ENCODE measurements at places on chromosomes 11 and 22.

- no peak for DNase-seq
Measured at GRCh38 chr22:30908051-30908461, 60.5 kb downstream of the MORC2 start.

DNA sequence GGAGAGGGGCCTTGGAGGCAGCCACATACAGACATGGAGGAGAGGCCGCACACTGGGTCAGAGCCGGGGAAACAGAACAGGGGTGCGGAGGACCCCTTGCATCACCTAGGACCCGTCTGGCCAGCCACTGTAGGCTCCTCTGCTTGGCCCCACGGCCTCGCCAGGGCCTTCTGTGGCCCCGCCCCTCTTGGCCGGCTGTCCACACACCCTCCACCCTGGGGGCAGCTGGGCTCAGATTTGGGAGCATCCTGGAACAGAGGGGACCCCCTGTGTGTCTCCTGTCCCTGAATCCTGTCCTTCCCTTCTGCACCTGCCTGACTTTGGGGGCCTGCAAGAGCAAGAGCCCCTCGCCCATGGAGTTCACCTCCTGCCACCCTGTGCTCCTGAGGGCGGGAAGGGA lies 7.9 kb upstream of the TH start:
- DNase-seq, result no peak

GRCh38 chr11:64786308-64786707 lies 8.0 kb upstream of the SF1 start:
- DNase-seq, result no peak

- no peak for DNase-seq
Measured at GRCh38 chr11:129315781-129316579, 59.7 kb upstream of the BARX2 start.

- DNase-seq, result peak; percentile 65
Measured at GRCh38 chr11:19712281-19713195, at the start of gene NAV2. TSS of gene NAV2 (plus strand) at chr11:19712837. CDS start at chr11:19713696, 859 bp downstream.

DNA sequence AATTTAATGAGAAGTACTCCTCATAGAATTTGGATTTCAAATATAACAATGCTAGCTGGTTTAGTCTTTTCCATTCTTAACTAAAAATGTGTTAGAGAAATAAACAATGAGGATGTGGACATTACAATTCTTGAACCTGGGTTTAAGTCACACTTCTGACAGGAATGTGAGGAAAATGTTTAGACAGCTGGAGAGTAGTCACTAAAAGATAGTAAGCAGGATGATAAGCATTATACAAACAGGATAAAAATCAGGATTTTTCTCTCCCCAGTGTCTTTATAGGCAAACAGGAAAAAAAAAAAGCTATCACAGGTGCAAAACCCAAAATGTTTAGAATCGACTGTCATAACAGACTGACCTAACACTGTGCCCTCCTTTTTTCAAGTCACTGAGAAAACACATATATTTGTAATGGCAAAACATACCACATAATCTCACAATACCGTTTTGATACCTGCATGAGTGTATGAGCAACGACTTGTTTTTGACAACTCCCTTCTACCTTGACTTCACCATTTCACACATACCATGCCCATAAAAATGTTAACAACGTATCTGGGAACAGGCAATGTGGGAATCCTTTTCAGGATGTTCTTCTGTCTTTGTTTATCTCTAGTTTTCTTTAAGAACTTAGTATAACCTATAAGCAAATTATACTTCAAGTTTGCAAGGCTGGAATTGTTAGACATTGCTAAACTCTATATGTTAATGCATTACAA lies 242.0 kb downstream of the SBF2 start:
- no peak for DNase-seq

DNA sequence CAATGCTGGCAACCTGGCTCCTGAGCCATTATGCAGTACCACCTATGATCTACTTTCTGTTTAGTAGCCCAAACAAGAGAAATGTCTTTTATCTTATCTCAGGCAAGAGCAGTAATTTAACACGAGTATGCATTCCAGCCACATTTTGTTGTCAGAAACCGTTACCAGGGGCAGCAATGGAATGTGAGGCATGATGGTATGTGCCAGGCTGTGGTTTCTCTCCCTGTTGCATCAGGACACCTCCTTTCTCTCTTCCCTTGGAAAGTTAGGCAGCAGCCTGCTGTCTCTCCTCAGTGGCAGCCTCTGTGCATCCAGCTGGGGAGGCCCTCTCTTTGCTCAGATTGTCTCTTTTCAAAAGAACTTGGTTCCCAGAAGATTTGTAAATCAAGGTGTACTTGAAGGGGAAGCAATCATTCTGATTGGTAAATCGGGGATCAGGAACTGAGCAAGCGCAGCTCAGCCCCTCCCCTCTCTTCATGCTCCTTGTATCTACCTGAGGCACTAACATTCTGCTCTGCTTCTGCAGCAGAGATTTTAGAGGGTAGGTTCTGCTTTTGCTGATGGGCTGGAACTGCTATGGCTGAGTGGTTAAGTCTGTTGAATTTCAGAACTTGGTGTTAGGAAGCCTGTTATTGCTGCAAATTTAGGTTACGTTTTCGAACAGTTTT lies 229.2 kb downstream of the ADAMTS15 start:
- no peak for DNase-seq

- no peak for DNase-seq
Measured at GRCh38 chr11:77410076-77410827, 63.6 kb downstream of the PAK1 start.

GRCh38 chr22:42198226-42198625 lies 67.6 kb upstream of the CYP2D6 start:
- no peak for DNase-seq

Measured in stimulated activated CD8-positive, alpha-beta memory T cell treated with anti-CD3 and anti-CD28 coated beads, Interleukin-2, amount 100 ng/mL, for 48 hours (primary cell).